ENCODE measurements at places on chromosomes 7 and 10.

- DNase-seq: no peak
Measured at GRCh38 chr7:76069238-76069638, 21.3 kb downstream of the MDH2 start.

DNA sequence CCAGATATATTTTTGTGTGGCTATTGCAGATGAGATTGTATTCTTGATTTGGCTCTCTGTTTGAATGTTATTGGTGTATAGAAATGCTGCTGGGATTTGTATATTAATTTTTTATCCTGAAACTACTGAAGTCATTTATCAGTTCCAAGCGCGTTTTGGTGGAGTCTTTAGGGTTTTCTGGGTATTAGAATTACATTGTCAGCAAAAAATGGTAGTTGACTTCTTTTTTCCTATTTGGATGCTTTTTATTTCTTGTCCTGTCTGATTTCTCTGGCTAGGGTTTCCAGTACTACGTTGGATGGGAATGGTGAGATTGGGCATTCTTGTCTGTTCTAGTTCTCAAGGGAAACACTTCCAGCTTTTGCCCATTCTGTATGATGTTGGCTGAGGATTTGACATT, 415.5 kb upstream of the CHRM2 start:
- DNase-seq: no peak

GRCh38 chr10:114257498-114257897, 18.4 kb downstream of the VWA2 start:
- no peak for DNase-seq

DNA sequence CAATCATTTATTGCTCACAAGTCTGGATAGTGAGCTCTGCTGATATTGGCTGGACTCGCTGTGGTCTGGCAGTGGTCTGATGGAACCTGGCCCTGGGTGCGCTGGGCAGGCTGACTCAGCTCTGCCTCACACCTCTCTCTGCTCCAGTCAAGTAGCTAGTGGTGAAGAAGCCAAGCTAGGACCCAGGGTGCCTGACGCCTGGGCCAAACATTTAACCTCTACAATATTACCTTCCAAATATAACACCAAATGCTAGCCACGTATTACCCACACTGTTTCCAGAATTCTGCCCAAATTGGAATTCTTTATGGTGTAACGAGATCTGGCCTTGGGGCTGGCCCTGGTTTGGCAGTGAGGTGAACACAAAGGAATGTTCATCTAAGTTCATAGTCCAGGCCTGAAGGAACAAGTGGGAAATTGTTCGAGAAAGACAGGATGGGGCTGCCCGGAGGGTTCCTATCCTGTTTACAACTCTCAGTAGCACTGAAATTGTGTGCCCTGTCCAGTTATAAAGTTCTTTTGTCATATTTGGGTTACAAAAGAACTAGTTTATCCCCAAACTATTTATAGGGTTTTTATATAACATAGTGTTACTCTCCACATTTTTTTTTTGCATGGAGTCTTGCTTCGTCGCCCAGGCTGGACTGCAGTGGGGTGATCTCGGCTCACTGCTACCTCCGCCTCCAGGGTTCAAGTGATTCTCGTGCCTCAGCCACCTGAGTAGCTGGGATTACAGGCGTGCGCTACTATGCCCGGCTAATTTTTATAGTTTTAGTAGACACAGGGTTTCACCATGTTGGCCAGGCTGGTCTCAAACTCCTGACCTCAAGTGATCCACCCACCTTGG, 16.3 kb downstream of the OR2AE1 start:
- no peak for DNase-seq

DNA sequence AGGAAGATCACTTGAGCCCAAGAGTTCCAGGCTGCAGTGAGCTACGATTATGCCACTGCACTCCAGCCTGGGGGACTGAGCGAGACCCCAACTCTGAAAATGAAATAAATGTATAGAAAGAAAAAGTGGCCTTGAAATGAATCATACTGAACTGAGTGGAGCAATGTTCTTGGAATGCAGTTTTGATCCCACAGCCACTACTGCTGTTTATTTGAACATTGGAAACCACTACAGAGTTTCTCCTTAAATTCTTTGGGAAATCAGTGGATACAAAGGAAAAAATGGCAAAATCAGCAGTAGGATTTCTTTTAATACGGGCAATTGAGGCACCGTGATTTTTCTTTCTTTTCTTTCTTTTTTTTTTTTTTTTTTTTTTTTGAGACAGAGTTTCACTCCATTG, 637.4 kb downstream of the GALNT17 start:
- DNase-seq: no peak

All from activated CD8-positive, alpha-beta memory T cell treated with anti-CD3 and anti-CD28 coated beads, Interleukin-2, amount 50 U/mL, for 48 hours (primary cell).